Gastroesophageal sphincter (tissue), 4 donors: ENCODE measurements at places on chromosomes 6 and 20.
A peak's percentile ranks its signal among the peaks of the same experiment; 100 is the strongest.

GRCh38 chr20:4836935-4837334 lies 115.2 kb downstream of the PRND start:
- no peaks in the 10 kb centered on the region for H3K36me3 ChIP-seq
- ATAC-seq: peak; percentile 67
- peaks cover 24% of the 10 kb centered on the region for H3K4me1 ChIP-seq
- H3K27me3 ChIP-seq: no peaks in the 10 kb centered on the region
- peak overlapping the region; percentile 60 for H3K27ac ChIP-seq

- H3K36me3 ChIP-seq: no peaks in the 10 kb centered on the region
- peaks cover 3% of the 10 kb centered on the region for H3K4me1 ChIP-seq
- ATAC-seq: no peak
- H3K4me3 ChIP-seq: no peak overlapping the region
- H3K27me3 ChIP-seq: no peaks in the 10 kb centered on the region
Measured at GRCh38 chr6:157849288-157850017, 26.4 kb downstream of the SNX9 start.

DNA sequence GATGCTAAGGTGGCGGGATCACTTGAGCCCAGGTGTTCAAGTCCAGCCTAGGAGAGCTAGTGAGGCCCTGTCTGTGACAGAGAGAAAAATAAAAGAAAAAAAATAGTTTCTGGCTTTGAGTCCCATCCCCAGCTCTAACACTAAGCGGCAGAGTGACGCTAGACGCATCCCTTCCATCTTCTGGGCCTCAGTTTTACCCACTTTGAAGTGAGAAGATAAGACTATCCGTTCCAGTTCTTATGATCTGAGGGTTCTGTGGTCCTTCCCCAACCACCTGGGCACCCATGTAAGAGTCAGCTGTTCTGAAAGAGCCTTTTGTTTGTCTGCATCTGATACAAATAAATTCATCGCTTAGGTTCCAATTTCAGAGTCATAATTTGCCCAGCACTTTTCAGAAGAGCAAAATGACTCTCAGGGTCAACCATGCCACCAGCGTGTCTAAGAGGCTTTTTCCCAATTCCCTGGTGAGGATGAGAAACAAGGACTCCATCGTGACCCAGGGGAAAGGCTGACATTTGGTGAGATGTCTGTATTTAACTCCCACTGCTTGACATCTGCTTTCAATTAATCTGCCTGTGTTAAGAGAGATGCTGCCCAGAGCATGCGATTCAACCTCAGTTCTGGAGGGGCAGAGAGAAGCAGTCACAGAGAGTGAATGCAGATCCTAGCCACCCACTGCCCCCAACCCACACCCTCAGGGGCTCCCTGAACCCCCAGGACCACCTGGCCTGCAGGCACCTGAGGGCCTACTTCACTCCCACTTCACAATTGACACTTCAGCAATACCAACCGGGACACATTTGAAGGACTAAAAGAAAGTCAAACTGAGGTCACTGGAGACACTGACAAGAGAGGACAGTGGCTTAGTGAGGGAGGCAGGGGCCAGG lies 131.6 kb upstream of the TOP1 start:
- no peak overlapping the region for H3K4me3 ChIP-seq
- no peaks in the 10 kb centered on the region for H3K36me3 ChIP-seq
- H3K27me3 ChIP-seq: peaks cover 11% of the 10 kb centered on the region
- no peaks in the 10 kb centered on the region for H3K4me1 ChIP-seq
- H3K27ac ChIP-seq: no peak overlapping the region

GRCh38 chr20:63087872-63088680 lies 81.3 kb upstream of the BHLHE23 start:
- H3K36me3 ChIP-seq: no peaks in the 10 kb centered on the region
- H3K4me1 ChIP-seq: no peaks in the 10 kb centered on the region
- peaks cover 97% of the 10 kb centered on the region for H3K27me3 ChIP-seq
- no peak overlapping the region for H3K27ac ChIP-seq
- ATAC-seq: no peak
- H3K4me3 ChIP-seq: no peak overlapping the region

DNA sequence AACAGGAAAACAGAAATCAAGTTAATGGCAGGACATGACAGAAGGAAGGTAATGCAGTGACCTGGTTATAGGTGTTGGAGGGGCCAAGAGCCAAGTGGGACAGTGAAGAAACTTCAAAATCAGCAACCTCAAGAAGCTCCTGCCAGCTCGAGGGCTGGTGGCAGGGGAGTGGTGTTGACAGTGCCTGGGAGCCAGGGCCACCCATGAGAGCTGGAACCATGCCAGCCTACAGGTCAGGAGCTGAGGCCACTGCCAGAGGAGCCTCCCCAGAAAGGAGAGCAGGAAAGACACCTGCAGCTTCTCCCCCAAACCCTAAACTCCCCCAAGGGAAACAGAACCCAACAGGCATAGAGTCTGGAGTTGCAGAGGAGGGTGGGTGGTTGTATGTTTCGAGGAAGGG lies 262.1 kb downstream of the LRFN2 start:
- H3K27me3 ChIP-seq: peaks cover 51% of the 10 kb centered on the region
- H3K36me3 ChIP-seq: no peaks in the 10 kb centered on the region

DNA sequence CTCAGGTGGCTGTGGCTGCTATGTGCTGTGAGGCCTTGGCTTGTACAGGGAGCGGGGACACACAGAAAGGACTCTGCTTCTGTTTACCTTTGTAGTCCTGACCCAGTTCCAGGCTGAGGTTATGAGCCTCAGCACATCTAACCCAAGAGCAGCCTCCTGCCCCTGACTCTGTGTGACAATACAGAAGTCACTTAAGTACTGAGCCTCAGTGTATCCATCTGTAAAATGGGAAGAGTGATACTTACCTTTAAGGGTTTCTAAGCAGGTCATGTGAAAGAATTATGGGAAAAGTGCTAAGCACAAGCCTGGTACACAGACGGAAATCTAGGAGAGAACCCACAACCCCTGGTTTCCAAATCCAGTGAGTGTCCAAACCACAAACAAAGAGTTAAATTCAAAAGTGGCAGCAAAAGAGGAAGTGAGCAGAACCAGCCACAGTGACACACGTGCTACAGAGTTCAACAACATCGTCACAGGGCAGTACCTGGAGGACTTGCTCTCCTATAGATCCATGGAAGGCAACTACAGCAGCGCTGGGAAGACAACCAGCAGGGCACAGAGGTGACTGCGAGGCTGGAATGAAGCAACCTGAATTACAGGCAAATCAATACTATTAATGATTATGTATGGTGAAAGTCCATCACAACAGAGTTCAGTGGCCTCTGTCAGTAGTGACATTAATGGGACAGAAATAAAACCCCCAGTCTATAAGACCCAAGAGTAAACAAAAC lies 12.5 kb downstream of the TRIM26 start:
- peaks cover 52% of the 10 kb centered on the region for H3K36me3 ChIP-seq
- H3K27ac ChIP-seq: no peak overlapping the region
- H3K4me3 ChIP-seq: no peak overlapping the region
- no peaks in the 10 kb centered on the region for H3K27me3 ChIP-seq
- ATAC-seq: no peak

DNA sequence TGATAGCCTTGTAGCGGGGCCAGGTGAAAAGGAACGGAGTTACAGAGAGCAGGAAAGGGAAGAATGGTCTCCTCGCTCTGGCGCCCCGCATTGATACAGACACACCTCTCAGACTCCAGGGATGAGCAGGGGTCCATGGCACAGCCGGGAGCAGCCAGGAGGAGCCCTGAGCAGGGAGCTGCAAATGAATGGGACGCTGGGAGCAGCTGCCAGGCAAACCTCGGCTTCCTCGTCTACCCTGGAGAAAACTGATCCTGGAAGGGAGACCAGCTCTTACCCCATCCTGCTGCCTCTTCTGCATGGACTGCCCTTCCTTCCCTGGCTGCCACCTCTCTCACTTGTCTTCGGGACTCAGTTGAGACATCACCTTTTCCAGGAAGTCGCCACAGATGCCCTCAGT lies 97.3 kb upstream of the MAFB start:
- ATAC-seq: no peak
- H3K4me3 ChIP-seq: no peak overlapping the region
- no peaks in the 10 kb centered on the region for H3K36me3 ChIP-seq
- no peaks in the 10 kb centered on the region for H3K4me1 ChIP-seq
- no peak overlapping the region for H3K27ac ChIP-seq
- peaks cover 8% of the 10 kb centered on the region for H3K27me3 ChIP-seq

GRCh38 chr6:90019216-90019615 lies 124.9 kb downstream of the GJA10 start:
- ATAC-seq: no peak
- no peaks in the 10 kb centered on the region for H3K27me3 ChIP-seq
- no peaks in the 10 kb centered on the region for H3K36me3 ChIP-seq
- H3K4me1 ChIP-seq: no peaks in the 10 kb centered on the region
- H3K4me3 ChIP-seq: no peak overlapping the region

- H3K27ac ChIP-seq: no peak overlapping the region
- no peaks in the 10 kb centered on the region for H3K36me3 ChIP-seq
- no peak overlapping the region for H3K4me3 ChIP-seq
- ATAC-seq: peak; percentile 56
Measured at GRCh38 chr6:13268913-13269518, 59.3 kb downstream of the TBC1D7 start.

DNA sequence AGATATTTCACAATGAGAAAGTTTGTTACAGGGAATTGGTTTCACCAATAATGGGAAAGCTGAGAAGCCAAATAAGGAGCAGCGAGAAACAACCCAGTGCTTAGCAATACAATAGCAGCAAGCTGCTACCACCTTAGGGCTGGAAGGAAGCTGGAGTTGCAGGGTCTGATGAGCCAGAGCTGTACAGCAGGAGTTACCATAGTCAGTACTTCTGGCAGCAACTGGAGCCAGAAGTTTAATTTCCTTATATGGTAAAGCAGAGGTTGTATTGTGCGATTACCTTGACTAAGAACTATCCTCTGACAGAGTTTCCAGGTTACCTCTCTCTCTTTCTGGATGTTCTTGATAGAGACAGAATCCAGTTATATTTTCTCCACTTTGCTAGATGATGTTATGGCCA lies 137.1 kb upstream of the OLIG3 start:
- no peak overlapping the region for H3K27ac ChIP-seq
- no peaks in the 10 kb centered on the region for H3K4me1 ChIP-seq

DNA sequence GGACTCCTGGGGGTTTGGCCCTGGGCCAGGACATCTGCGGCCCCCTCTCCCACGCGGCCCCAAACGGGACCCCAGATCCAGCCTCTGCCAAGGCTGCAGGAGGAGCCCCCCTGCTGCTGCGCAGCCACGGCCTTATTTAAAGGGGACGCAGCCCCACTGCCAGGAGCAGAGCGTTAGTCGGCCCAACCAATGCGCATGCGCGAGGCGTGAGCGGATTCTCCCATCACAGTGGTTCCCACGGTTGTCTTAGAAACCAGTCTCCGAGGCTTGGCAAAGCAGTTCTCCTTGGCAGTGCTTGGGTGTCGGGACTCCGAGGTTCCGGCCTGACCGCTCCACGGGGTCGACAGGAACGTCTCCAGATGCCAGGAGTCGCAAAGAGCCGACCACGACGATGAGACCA lies 288.3 kb upstream of the ZNF337 start:
- ATAC-seq: peak; percentile 45
- no peak overlapping the region for H3K27ac ChIP-seq
- no peaks in the 10 kb centered on the region for H3K36me3 ChIP-seq
- peaks cover 9% of the 10 kb centered on the region for H3K4me1 ChIP-seq

- no peaks in the 10 kb centered on the region for H3K4me1 ChIP-seq
- no peaks in the 10 kb centered on the region for H3K36me3 ChIP-seq
- no peak for ATAC-seq
- H3K4me3 ChIP-seq: no peak overlapping the region
- H3K27me3 ChIP-seq: peaks cover 3% of the 10 kb centered on the region
Measured at GRCh38 chr6:167786853-167787675, 39.6 kb upstream of the AFDN start.

GRCh38 chr20:24782801-24783630 lies 166.1 kb upstream of the CST7 start:
- H3K4me1 ChIP-seq: peaks cover 10% of the 10 kb centered on the region
- no peak for ATAC-seq
- no peak overlapping the region for H3K4me3 ChIP-seq

DNA sequence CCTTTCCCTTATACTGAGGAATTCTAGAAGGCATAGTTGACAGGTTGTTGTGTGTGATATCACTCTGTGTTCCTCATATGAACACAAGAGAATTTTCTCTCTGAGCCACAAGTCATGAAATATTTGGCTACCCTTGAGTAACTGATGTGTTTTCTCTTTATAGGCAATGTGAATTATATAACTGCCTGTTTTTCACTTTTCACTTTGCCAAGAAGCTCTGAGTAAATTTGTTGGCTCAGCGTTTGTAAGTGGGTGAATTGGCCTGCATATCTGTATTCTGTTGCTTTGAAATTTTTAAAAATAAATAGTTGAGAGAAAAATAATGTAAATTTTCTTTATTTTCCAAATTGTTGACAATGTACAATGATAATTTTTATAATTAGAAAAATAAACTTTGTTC lies 5.2 kb upstream of the BTBD9 start:
- H3K36me3 ChIP-seq: peaks cover under 1% of the 10 kb centered on the region
- no peaks in the 10 kb centered on the region for H3K27me3 ChIP-seq
- no peak overlapping the region for H3K4me3 ChIP-seq
- no peak overlapping the region for H3K27ac ChIP-seq

DNA sequence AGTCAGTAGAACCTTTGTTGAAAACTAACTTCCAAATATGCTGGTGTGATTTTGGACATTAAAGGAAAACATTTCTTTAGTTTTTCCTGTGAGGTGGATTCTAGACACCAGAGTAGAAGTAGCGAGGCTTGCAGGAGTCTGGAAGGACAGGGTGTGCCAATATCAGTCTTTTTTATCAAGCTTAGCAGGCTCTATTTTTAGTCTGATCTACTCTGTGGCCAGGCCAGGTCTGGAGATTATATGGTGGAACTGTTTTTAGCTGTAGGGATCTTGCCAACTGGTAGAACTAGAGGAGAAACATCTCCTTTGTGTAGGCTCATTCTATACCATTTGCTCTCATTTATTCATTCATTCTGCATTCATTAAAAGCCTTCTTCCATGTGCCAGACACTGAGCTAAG lies 42.7 kb downstream of the LRP11 start:
- no peak overlapping the region for H3K27ac ChIP-seq
- ATAC-seq: no peak
- no peaks in the 10 kb centered on the region for H3K27me3 ChIP-seq
- H3K4me1 ChIP-seq: no peaks in the 10 kb centered on the region

DNA sequence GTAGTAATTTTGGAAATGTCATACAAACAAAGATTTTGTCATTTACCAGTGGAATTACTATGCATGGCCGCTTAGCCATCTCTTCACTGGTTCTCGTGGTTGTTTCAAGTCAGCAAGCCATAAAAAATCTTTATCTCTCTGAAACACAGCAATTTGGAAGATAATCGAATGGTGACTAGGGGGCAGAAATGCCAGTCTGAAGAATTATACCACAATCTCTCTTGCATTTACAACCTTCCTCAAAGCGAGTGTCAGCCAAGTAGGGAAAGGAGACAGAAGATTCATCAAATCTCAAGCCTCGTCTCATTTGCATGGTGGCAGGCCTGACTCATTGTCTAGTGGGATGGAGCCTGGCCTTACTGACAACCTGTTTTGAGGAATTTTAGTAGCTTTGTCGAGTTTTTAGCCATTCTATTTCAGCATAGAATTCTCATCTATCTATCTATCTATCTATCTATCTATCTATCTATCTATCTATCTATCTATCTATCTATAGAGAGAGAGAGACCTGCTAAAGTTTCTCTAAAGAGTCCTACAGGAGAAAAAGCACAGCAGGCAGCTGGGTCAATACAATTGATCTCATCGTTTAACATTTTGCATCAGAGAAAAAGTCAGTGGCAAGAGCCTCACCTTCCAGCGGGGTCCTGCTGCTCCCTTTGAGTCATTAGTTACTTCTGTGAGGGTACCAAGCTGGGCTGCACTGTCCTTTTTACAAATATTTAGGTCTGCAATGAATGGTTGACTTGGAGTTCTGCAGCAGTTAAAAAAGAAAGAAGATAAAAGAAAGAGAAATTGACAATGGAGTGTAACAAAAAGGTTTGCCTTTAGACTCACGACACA lies 572.8 kb downstream of the TFAP2A start:
- H3K4me3 ChIP-seq: no peak overlapping the region
- ATAC-seq: no peak
- H3K27me3 ChIP-seq: no peaks in the 10 kb centered on the region
- H3K27ac ChIP-seq: no peak overlapping the region
- no peaks in the 10 kb centered on the region for H3K4me1 ChIP-seq
